Hepatocyte (in vitro differentiated cells): ENCODE measurements at places on chromosomes 2 and 18. TPM values are rescaled to one million over a fixed set of nuclear protein-coding genes. Genes with fewer than 3 reads are reported as not detected.

FAM110C gene
- 10.2 and 11.2 TPM in 2 replicates for total RNA-seq

PLGLB2 gene
- total RNA-seq, result 13.7 and 28.5 TPM in 2 replicates

GRCh38 chr2:108542071-108542470, 7.8 kb downstream of the LIMS1 start:
- H3K27ac ChIP-seq, result peak overlapping the region; percentile 75
- no peak for DNase-seq
- no peaks in the 10 kb centered on the region for H3K27me3 ChIP-seq
- peaks cover 36% of the 10 kb centered on the region for H3K4me1 ChIP-seq
- H3K36me3 ChIP-seq, result no peaks in the 10 kb centered on the region
- H3K4me3 ChIP-seq, result no peak overlapping the region

DNA sequence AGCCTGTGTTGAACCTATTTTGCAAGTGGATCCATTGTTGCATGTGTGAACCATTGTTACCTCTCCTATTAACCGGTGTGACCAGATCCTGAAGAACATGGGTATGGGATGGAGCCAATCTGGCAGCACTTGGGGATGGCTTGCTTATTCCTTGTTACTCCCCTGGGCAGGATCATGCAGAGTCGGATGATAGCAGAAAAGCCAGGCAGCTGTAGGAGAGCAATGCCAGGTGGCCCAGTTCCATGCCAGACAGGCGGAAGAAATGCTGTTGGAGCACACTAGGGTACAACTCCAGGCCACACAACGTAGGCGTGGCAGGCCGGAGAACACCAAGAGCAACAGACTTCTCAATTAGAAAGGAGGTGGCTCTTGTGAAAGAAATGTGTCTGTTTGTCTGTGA, 16.3 kb upstream of the MYO1B start:
- no peak overlapping the region for H3K27ac ChIP-seq
- no peaks in the 10 kb centered on the region for H3K27me3 ChIP-seq
- DNase-seq, result no peak
- no peak overlapping the region for H3K4me3 ChIP-seq
- H3K36me3 ChIP-seq, result no peaks in the 10 kb centered on the region
